Activated B cell treated with CpG ODN at 0.5 μM for 24 hours (primary cell): ENCODE measurements at places on chromosomes 6 and 20.

- no peak for DNase-seq
Measured at GRCh38 chr6:138957484-138957883, 30.6 kb downstream of the REPS1 start.

GRCh38 chr6:122276637-122277036, 122.8 kb upstream of the HSF2 start:
- DNase-seq: no peak

GRCh38 chr20:38931984-38932383, 5.8 kb downstream of the FAM83D start:
- no peak for DNase-seq

- no peak for DNase-seq
Measured at GRCh38 chr20:13670160-13670559, 31.4 kb upstream of the TASP1 start.

DNA sequence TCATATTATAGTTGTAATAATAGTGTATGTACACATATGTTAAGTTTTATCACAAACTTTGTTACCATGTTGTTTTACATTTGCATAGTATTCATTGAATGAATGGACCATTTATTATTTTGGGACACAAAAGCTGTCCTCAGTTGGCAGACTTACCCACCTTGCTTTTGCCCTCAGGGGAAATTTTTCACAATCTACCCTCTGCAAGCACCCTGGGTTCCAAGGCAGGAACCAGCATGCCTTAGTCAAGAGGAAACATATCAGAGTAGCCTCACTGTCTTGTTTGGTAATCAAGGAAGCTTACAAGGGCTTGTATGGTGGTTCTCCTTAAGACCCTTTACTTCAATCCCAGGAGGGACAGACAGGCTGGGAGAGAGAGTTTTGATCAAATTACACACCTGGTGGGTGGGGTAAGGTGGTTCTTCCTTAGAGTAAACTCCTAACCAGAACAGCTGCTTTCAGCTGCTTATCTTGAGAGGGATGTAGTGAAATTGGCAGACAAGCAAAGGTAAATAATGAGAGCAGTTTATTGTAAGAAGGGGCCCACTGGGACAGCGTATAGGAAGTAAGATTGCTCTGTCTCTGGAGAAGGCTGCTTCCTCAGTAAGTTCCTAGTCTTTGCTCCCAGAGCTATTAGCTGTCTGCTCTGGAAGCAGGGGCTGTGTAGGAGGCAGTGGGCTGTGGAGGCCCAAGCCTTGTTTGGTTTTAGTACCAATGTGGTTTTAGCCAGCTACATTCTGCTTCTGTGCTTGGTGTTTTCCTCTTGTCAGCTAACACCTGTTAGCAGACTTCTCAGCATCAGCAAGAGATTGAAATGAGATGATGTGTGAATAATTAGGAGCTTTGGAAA, 31.1 kb downstream of the BRPF3 start:
- DNase-seq: no peak

GRCh38 chr6:137846274-137846673, 20.8 kb upstream of the TNFAIP3 start:
- DNase-seq: no peak

GRCh38 chr6:25156123-25156522, 123.1 kb upstream of the CARMIL1 start:
- DNase-seq: no peak

- DNase-seq: no peak
Measured at GRCh38 chr20:16675001-16675564, 54.7 kb upstream of the SNRPB2 start.

GRCh38 chr6:163712981-163713380, 298.5 kb downstream of the QKI start:
- DNase-seq: no peak

DNA sequence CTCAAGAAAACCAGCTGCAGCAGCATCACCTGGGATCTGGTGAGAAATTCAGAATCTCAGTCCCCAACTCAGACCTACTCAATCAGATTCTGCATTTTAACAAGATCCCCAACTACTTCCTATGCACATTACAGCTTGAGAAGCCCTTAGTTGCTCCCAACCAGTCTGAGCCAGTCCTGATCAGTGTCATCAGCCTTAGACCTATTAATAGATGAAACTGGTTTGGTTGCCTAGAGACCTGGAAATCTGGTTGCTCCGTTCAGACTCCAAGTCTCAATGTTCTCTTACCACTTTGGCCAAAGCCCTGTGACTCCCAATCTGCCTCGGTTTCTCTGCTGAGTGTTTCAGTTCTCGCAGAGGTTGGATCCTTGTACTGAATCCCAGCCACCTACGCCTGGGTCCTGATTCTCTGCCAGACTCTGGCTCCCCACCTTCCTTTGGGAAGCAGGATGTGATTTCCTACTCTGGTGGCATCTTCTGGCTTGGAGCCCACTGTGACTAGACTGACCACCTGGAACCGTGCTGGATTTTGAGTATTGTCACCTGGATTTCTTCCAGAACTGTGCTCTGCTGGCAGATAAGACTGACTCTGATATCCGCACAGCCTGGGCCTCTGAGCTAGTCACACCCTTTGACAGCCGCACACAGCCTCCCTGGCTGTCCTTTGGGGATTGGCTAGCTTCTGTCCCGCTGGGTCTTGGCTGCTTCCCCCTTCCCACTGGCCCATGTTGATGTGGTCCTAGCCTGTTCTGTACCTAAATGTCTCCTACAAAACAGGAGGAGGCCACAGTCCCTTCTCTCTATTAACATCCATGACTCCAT, 20.3 kb upstream of the ATXN1 start:
- no peak for DNase-seq

DNA sequence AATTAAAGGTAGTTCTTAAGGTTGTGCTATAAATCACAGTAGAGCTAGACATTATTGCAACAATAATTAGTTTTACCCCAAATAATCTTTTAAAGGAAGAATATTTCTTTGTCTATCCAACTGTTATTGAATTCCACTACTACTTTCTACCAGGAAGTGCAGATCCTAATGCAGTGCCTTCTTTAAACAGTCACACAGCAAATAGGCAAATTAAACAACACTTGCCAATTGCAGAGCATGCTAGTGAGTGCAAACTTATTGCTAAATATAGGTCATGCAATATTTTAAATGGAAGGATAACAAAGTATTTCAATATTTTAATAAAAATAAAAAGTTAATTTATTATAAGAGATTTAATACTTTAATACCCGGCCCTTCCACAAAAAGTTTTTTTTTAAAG, 107.3 kb upstream of the BCLAF1 start:
- DNase-seq: no peak

DNA sequence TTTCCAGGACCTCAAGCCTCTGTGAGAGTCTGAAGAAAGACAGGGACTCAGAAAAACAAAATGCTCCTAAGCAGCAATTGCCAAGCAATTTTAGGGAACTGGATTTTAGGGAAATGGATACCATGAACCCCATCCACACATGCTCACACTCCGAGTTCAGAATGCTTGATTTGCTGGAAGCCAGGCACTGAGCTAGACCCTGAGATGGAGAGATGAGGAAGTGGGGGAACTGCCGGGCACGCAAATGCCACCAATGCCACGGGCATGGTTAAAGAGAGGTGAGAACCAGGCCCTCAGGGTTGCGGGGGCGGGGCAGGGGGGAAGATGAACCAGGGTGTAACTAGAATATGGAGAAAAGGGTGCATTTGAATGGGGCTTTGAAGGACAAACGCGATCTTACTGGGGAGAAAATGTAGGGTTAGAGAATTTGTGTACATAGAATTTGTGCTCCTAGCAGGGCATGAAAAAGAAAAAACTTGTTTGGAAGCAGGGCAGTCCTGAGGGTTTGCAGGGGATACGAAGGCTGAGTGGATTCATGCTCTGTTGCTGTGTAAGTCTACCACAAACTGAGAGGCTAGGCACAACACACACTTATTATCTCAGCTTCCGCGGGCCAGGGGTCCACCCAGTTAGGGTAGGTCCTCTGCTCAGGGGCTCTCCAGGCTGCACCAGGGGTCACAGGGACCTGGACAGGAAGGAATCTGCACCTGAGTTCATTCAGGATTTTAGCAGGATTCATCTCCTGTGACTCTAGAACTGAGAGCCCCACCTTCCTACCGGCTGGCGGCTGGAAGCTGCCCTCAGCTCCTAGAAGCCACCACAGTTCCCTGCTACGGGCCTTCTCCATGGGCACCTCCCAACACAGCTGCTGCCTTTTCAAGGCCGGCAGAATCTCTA, 108.0 kb downstream of the SNX5 start:
- no peak for DNase-seq

- no peak for DNase-seq
Measured at GRCh38 chr6:127900935-127901334, at the start of gene THEMIS. Gene THEMIS (minus strand): TSS chr6:127901058. CDS start chr6:127900932, 126 bp downstream.

DNA sequence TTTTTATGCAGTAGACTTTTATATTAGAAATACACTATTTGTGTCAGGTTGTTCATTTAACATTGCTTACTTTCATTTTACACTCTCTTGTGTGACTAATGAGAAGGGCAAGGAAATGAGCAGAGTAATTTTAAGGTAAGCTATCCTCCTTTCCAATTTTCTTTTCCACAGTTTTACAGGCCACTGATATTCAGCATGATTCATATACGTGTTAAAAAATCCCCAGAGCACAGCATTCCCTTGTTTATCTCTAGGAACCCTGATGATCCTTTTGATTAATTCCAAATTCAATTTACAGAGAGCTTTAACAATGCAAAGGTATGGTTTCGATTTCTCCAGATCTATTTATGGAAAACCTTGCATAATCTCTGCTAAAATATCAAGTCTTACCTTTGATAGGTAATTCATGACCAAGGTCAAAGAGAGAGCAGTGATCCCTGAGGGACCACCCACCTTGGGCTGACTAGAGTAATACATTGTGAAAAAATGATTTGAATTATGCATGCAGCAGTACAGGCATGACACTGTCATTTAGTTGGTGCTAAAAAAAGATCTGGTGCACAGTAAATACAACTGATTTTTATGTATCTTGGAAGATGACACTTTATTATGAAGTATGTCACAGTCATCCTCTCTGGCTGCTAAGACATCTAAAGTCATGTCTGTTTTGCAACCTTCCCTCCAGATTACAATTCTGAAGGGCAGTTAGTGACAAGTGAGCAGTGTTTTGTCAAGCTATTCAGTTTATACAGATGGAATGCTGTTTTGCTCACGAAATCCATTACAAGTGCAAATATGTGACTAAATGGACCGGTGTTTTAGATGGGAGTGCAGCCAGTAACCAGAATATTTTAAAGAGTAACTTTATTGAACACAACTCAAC, 736.6 kb downstream of the EPHA7 start:
- DNase-seq: no peak

GRCh38 chr6:88111991-88112390, 54.2 kb downstream of the CNR1 start:
- DNase-seq: no peak

DNA sequence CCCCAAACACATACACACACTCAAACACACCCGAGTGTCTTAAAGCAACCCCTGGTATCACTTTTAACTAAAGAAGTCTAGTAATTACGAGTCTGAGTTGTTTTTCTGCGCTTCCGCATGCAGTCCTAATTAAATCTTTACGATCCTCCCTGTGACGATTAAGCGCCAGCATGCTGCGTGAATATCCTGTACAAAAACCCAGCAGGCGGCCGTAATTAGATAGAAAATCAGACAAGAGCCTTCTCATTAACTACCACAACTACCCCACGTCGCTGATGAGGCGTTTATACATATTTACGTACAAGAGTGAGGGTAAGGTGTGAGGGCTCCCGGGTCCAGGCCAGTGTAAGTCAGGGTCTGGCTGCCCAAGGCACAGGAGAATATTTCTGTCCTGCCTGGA, 8.1 kb downstream of the TFAP2B start:
- no peak for DNase-seq

DNA sequence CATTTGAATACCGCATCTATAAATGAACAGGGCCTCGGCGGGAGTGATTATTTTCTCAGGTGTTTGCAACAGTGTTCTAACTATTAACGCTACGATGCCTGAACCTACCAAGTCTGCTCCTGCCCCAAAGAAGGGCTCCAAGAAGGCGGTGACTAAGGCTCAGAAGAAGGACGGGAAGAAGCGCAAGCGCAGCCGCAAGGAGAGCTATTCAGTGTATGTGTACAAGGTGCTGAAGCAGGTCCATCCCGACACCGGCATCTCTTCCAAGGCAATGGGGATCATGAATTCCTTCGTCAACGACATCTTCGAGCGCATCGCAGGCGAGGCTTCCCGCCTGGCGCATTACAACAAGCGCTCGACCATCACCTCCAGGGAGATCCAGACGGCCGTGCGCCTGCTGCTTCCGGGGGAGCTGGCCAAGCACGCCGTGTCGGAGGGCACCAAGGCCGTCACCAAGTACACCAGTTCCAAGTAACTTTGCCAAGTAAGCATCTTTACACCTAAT, 70.9 kb downstream of the HFE start:
- DNase-seq: peak; percentile 70

- no peak for DNase-seq
Measured at GRCh38 chr6:138571585-138572166, 72.4 kb upstream of the NHSL1 start.

GRCh38 chr6:167660424-167660823, 166.3 kb upstream of the AFDN start:
- no peak for DNase-seq

- DNase-seq: no peak
Measured at GRCh38 chr6:127794405-127794804, 106.5 kb downstream of the THEMIS start.

DNA sequence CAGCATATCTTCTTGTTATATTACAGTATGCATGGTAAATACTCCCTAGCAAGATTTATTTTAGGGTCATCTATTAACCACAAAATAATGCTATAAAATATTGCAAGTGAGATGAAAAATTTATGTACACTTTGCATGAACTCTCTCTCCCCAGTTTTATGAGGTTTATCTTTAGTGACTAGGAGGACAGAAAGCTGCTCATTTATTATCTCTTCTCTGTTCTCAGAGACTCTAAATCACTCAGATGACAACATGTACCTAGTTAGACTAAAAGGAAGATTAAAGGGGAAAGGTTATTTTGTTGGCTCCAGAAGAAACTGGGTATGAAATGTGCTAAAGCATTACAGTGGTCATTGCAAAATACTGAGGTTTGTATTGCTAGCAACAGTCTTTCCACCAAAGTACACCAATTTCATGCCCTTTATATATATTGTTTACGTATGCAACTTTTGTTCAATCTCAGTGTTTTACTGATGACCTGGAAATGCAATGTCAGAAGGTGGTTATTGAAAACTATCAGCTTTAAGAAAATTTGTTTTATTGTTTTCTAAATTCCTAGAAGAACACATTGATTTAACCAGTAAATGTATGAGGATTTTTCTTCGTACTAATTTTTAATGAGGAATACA, 11.8 kb downstream of the RFX6 start:
- no peak for DNase-seq

DNA sequence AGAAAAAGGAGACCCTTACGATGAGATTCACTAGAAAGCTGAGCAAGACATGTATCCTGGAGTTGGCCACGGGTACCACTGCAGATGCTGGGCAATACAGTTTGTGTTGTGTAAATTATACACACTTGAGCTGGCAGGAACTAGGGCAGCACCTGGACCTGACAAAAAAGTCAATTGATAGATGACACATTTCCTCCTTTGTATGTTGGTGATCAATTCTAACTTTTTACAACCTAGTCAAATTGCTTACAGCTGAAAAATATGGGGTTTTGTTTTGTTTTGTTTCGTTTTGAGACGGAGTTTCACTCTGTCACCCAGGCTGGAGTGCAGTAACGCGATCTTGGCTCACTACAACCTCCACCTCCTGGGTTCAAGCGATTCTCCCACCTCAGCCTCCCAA, 108.9 kb downstream of the UST start:
- DNase-seq: no peak
